ENCODE measurements at places on chromosomes 11 and 22. TPM values are rescaled to one million over a fixed set of nuclear protein-coding genes. Genes with fewer than 3 reads are reported as not detected.

The MRPL21 gene
- 120 TPM for total RNA-seq

GRCh38 chr11:19644316-19644715 is 68.3 kb upstream of the NAV2 start:
- DNase-seq = no peak

DNA sequence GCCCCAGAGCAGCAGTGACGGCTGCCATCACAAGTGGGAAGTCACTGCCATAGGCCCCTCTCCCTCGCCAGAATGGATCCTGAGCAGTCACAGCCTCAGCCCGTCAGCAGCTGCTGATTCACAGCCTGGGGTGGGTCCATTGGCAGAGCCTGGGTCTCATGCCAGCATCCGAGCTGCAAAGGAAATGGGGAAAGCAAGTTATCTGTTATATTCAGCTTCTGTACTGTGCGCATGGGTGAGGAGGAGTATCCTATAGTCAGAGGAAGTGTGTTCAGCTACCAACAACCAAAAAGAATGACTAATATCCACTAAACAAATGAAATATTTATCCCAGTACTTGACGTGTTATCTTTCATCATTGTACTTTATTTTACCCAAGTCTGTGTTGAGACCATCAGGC is 119.7 kb downstream of the RCN1 start:
- no peak for DNase-seq

The TRIM29 gene
- not detected for total RNA-seq

- DNase-seq = no peak
Measured at GRCh38 chr22:17639247-17639741, 737 bp downstream of the BCL2L13 start.

The MB gene
- total RNA-seq = 17,829 TPM

GRCh38 chr11:132064987-132065620 is 694.7 kb downstream of the NTM start:
- no peak for DNase-seq

The MS4A3 gene
- not detected for total RNA-seq

- DNase-seq = no peak
Measured at GRCh38 chr11:124577716-124578427, 8.1 kb downstream of the OR8A1 start.

The NXPE1 gene
- total RNA-seq = not detected

DNA sequence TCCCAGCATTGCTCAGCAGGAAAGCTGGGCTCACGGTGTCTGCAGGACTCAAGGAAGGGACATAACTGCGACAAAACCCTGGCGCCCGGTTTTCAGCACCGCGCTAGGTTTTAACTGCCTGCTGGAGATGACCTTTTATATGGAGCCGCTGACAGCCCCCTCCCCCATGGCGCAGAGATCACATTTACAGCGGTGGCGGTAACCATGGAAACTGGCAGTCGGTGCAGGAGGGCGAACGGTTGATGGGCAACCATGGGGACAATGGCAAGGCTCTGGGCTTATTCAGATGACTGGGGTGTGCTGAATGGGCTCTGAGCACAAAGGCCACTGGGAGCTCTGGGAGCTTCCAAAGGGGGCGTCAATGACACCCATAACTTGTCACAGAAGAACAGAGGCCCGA is 37.2 kb downstream of the CELSR1 start:
- no peak for DNase-seq

The C11orf42 gene
- total RNA-seq = not detected

The PDE2A gene
- 41.2 TPM for total RNA-seq

The SYCE3 gene
- total RNA-seq = not detected

The ADAMTS8 gene
- total RNA-seq = 0.57 TPM

DNA sequence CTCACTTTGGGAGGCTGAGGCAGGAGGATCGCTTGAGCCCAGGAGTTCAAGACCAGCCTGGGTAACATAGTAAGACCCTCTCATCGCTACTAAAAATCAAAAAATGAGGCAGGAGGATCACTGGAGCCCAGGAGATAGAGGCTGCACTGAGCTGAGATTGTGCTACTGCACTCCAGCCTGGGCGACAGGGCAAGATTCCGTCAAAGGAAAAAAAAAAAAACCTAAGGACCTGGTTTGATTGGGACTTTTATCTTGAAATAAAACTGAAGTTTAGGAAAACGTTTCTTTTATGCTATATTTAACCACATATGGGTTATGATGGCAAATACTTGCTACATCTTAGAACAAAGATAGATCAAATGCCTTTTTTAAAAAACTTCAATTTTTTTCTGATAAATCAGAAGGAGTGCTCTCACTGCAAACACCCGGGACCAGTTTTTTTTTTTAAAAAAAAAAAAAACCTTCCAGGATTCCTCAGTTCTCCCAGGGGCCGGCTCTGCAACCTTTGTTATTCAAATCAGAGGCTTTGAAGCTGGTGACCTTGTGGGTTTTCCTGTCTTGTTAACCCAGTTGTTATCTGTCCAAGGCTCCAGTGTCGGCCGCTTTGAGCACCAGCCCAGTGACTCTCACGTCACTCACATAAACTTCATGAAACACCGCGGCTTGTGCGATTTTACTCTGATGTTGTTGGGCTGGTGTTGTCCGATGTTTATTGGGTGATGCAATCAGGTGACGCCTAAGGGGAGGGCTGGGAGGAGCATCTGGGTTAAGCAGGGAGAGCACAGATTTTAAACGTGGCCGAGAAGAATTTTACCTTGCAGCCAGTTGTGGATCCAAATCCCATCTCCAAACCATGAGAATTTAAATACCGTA is 24.7 kb upstream of the SLC22A12 start:
- no peak for DNase-seq

The MGAT3 gene
- total RNA-seq = 5.9 TPM

GRCh38 chr11:11332141-11332710 is 20.8 kb downstream of the CSNK2A3 start:
- no peak for DNase-seq

The SSTR3 gene
- not detected for total RNA-seq

The DEUP1 gene
- total RNA-seq = not detected

The CCDC89 gene
- 0.22 TPM for total RNA-seq

GRCh38 chr22:38148245-38148644 is 33.4 kb downstream of the PLA2G6 start:
- DNase-seq = no peak

DNA sequence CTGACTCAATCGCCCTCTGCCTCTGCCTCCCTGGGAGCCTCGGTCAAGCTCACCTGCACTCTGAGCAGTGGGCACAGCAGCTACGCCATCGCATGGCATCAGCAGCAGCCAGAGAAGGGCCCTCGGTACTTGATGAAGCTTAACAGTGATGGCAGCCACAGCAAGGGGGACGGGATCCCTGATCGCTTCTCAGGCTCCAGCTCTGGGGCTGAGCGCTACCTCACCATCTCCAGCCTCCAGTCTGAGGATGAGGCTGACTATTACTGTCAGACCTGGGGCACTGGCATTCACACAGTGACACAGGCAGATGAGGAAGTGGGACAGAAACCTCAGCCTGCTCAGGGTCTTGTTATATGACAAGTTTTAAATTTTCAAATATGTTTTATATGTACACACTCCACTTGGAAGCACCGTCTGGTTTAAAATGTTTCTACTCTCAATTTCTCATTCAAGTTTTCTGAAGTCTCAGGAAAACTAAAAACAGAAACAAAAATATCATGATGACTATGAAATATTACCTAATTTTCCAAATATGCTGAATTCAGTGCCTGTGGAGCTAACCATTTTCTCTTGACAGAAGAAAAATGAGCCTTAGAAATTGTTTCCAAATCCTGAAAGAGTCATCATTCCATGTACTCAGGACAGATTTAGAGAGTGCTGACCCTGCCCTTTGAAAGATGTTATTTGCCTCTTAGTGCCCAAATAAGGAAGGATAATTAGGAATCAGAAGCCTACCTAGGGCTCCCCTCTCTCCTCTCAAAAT is 48.8 kb upstream of the TOP3B start:
- no peak for DNase-seq

- peak; percentile 79 for DNase-seq
Measured at GRCh38 chr11:10076458-10077141, 217.4 kb downstream of the SBF2 start.
